ENCODE measurements at places on chromosomes 2 and 18.

- DNase-seq, result no peak
Observed at GRCh38 chr2:109201465-109202327, 72.7 kb downstream of the SH3RF3 start.

GRCh38 chr2:28390746-28391563, 1.7 kb upstream of the FOSL2 start:
- DNase-seq, result no peak

DNA sequence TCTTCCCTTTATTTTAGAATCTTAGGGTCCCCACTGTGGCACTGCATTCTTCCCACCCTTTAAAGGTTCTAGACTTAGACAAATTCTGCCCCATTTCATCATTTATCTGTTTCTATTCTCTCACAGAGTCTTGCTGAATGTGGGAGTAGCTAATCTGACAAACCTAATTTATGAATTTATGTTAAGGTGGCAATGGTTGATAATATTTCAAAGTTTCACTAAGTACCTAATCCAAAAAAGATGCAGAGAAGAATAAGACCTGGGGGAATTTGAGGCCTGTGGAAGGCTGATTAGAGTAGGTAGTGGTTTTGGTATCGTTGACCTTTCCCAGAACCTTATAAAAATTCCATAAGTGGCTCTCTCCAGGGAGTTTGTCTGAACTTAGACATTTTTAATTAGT, 18.0 kb downstream of the KCNE4 start:
- DNase-seq, result no peak

- DNase-seq, result no peak
Observed at GRCh38 chr2:228329282-228329681, 147.8 kb upstream of the SPHKAP start.

DNA sequence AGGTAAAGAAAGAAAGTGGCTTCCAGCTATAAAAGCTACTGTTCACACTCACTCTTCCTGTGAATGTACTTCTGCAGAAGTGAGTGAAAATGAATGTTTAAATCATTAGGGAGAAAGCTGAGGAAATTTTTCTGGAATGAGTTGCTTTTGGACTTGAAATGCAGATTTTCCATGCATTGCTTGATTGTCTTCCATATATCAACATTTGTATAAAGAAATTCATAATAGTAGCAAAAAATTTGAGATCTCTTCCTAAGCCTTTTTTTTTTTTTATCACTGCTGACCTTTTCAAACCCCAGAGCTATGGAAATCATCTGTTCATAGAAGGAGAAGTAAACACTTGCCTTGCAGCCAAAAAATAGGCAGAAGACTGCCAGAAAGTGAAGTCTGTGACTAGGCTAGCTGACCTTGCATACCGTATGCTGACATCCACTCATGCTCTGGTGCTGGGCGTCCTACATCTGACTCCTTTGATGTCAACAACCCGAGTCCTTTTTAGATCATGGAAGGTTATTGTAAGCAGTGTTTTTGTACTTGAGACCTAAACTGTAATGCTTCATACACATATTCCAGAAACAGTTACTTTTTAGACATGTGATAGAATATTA, 154.5 kb upstream of the RASGRP3 start:
- no peak for DNase-seq

DNA sequence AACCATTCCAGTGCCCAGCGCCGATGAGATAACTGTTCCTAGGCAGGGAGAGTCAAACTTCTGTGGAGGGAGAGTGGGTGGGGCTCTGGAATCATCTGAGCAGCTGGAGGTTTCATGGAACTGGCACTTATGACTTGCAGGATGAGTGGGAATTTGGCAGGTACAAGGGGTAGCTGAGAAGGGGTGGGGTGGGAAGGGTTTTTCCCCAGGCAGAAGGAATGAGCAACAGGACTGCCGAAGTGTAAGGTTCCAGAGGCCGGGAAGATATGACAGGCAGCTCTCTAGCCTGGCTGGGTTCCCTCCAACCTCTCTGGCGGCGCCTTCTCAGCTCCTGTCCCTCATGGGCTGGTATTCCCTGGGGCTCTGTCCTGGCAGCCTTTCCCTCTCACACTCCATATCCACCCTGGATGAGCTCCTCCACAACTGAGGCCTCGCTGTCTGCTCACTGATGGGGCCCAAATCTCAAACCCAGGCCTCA, 2.5 kb upstream of the TET3 start:
- DNase-seq, result no peak

DNA sequence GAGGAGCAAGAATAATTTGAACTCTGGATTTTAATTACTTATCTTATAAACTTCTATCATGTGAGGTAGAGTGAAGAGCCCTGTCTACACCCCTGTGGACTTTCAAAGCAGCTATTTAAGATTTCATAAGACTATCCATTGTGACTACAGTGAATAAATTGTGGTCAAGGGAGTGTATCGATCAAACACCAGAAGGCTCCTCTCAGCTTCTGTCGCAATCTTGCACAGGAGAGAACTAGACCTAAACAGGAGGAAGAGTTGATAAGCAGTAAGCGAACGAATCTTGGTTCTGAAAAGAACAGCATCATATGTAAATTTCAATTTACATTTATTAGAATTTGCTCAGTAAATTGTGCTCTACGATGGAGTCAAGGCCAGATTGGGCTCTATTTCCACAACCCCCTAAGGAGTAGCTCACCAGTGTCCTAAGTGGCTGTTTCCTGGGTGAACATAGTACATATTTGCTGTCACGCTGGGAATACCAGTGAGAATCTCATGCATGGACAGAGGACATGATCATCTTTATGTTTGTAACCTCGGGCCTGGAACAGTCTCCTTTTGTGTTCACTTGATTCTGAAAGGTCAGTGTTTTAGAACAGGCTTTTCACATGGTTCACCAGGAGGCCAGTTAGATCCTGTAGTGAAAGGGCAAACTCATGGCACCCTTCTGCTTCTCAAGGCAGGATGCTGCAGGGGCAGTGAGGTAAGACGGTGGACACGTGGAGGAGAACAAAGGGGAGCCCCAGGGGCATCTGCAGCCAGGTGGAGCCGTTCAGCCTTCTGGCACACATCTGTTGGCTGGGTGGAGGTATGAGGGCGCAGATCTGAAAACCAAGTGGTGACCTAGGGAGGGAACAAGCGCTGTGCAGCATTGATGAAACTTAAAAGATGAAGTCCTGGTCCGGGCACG, 33.3 kb downstream of the NPAS2 start:
- DNase-seq, result no peak

DNA sequence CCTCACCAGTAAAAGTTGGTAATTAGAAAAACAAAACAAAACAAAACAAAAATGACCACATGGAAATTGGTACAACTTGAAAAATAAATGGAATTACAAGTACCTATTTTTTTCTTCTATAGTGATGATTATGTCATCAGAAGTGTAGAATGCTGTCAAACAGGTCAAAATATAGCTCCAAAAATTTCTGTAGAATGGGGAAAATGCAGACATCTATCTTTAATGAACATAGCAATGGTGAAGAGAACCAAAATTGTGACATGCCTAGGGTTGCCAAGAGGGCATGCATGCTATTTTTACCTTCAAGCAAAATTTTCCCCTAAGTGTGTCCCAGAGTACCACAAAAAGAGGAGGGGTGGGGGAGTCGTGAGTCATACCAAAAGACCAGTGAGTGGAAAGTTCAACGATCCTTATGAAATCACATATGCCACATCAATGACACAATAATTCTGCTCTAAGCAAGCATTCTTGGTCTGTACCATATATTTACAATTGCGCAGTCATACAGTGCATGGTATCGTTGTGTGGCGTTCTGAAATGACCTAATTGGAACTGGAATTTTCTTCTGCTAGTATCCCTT, 1436.4 kb downstream of the SUCLG1 start:
- no peak for DNase-seq

- no peak for DNase-seq
Observed at GRCh38 chr2:61705625-61706024, 148.2 kb downstream of the FAM161A start.

- no peak for DNase-seq
Observed at GRCh38 chr2:62658891-62659290, 46.6 kb upstream of the EHBP1 start.

DNA sequence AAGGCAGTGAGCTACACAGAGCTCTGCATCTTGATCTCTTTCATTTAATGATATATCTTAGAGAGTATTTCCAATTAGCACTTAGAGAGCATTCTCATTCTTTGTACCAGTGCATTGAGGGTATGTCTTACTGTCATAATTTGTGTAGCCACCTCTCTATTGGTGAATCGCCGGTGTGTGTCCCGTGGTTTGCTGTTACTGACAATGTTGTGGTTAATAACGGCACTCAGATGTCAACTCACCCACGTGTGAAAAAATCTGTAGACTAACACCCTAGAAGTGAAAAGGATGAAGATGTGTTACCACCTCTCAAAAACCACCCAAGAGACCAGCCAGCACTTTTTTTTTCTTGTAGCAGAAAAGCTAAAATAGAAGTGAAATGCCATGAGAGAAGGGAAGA, 37.1 kb downstream of the TEX51 start:
- no peak for DNase-seq

GRCh38 chr18:61727241-61728193, 165.3 kb downstream of the RNF152 start:
- DNase-seq, result no peak

DNA sequence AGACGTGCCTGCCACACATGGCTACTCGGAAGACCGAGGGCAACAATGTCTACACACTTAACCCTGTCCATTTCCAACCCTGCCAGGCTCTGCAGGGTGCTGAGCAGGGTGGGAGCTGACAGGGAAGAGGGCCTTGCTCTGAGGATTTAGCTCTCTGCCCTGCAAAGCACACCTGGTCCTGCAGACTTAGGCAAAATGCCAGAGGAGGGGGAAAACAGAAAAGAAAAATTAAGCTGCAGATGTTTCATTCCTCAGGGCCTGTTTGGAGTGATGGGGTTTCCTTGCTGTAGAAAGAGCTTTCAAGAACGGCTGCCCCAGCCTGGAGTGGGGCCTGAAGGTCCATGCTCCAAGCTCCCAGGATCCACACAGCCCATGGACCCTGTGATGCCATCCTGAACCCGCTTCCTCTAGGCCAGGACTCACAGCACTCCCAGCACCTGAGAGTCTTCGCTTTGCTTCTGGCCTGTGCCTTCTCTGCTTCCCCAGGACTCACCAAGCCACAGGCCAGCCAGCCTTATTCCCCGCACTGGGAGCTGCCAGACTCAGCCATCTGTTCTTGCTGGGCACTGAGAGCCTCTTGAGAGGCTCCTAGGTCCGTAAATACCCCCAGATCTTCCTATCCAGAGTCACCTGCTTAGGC, 9.1 kb upstream of the TEX51 start:
- no peak for DNase-seq

DNA sequence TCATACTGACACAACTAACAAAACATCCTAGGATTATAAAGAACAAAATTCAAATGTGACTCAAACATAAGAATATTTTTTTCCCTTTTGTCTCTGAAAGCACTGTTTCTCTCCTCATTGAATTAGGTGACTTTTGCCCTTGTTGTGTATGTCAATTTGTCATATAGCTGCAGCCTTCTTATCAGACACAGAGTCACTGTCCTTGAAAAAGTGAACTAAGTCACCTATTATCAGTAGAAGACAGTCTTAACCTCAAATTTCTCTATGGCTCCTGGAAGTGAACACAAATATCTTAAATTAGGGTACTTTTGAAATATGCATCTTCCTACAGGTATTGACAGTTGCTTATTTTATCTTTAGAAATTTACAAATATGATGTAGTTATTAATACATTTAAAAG, 360.6 kb downstream of the NBAS start:
- no peak for DNase-seq

DNA sequence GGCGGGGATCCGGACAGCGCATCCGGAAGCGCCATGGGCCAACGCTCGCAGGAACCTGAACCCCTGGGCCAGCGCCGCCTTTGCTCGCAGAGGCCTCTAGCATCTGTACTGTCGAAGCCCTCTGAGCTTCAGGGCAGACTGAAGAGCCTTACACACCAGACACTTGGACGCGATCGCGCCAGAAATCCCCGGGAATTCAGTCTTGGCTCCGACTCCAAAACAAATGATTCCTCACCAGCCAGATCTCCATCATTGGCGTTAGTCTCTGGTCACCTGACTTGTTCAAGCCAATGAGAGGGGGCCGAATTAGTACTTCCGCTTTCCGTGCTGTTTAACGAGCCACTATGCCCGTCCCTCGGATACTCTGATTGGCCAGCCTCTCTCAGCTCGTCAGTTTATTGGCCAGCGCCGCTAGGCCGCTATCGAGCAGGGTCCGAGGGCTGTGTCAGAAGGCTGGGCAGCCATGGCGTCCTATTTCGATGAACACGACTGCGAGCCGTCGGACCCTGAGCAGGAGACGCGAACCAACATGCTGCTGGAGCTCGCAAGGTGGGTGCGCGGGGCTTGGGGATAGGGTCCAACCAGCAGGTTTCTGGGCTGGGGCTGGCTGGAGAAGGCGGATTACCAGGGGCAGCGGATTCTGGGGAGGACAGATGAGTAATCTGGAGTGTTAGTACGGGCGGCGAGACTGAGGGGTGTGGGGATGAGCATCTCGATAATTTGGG, at the start of gene RNF181:
Gene RNF181, plus strand, starts transcription at position 445 of the 725 bp plus-strand sequence. Its CDS starts 19 bp downstream, at position 464.
- DNase-seq, result peak; percentile 96

GRCh38 chr2:103165836-103166235, 404.0 kb downstream of the TMEM182 start:
- no peak for DNase-seq

- no peak for DNase-seq
Observed at GRCh38 chr2:162538967-162539366, 195.0 kb downstream of the GCA start.

GRCh38 chr18:48023334-48024008, 93.0 kb upstream of the SMAD2 start:
- no peak for DNase-seq

- DNase-seq, result peak; percentile 21
Observed at GRCh38 chr2:158745067-158745865, 49.9 kb upstream of the DAPL1 start.

DNA sequence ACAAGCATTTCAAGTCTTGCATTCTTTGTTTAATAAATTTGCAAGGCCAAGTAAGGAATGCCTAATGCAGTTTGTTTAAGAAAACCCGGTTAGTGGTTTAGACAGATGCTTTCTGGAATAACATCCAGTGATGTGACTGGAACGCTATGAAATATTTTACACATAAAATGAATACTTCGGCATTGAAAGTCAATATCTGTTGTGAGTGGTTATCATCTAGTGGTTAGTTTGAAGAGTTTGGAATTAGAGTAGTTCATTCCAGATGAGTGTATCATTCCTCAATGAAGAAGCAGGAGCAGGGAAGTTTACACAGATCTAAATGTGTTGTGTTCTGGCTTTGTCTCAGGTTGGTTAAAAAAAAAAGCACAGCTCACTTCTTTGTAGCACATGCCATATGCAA, 608.0 kb upstream of the PIK3C3 start:
- DNase-seq, result no peak

DNA sequence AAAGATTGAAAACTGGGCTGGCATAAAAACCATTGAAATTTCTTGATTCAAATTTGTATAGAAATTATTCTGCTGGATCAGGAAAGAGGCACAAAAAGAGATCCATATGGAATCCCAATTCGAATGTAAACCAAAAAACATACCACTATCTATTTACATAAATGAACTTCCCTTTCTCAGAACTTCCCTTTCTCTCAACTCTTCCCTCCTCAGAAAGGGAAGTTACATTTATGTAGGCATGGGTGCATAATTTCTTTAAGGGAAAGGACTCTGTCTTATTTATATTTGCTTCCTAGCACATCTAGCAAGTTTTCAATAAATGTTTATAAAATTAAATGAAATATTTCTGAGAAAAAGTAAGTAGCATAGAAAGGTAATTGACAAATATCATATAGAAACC, 398.1 kb upstream of the ATP5MC3 start:
- no peak for DNase-seq
